ENCODE measurements at places on chromosomes 1 and 21.

GRCh38 chr1:239810061-239810481 lies 281.6 kb upstream of the FMN2 start:
- peak; percentile 43 for DNase-seq

DNA sequence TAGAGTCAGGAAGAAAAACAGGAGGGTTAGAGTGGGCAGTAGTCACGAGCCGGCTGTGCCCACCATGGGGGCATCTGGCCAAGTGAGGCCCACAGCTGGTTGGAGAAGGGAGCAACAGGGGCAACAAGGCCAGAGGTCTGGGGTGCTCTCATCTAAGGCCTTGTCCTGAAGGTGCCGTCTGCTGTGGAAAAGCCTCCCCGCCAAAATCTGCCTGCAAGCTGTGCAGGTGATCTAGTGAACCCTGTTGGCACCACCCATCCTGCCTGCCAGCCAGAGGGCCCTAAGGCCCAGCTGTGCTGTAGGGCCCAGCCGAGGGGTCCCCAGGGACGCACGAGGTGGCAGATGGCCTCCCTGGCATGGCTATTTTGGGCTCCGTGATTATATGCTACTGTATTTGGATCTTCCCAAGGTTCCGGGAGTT lies 51.3 kb downstream of the LGR6 start:
- DNase-seq: no peak

- peak; percentile 83 for DNase-seq
These were observed 3.4 kb downstream of the ADGRB2 start for GRCh38 chr1:31760471-31761470.

- no peak for DNase-seq
These were observed 1333.9 kb downstream of the AMY1C start for GRCh38 chr1:105083611-105084010.

- no peak for DNase-seq
These were observed 9.2 kb downstream of the KCNJ6 start for GRCh38 chr21:37907076-37907475.

DNA sequence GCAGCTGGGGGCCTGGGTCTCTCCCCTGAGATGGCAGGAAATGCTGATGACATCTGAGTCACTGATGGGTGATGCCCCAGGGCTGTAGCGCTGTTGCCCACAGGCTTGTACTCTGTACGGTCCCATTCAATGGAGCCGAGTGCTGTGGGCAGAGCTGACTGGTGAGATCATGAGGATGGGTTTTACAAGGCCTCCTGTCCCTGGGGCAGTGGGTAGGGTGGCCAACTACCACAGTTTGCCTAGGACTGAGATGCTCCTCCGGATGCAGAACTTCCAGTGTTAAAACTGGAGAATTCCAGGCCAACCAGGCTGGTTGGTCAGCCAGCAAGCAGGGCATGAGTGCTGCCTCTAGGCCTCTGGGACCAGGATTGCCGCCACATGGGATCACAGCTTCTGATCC lies 9.2 kb downstream of the PHLDA3 start:
- no peak for DNase-seq

- DNase-seq: no peak
These were observed 77.9 kb upstream of the NFIA start for GRCh38 chr1:61004262-61005003.

DNA sequence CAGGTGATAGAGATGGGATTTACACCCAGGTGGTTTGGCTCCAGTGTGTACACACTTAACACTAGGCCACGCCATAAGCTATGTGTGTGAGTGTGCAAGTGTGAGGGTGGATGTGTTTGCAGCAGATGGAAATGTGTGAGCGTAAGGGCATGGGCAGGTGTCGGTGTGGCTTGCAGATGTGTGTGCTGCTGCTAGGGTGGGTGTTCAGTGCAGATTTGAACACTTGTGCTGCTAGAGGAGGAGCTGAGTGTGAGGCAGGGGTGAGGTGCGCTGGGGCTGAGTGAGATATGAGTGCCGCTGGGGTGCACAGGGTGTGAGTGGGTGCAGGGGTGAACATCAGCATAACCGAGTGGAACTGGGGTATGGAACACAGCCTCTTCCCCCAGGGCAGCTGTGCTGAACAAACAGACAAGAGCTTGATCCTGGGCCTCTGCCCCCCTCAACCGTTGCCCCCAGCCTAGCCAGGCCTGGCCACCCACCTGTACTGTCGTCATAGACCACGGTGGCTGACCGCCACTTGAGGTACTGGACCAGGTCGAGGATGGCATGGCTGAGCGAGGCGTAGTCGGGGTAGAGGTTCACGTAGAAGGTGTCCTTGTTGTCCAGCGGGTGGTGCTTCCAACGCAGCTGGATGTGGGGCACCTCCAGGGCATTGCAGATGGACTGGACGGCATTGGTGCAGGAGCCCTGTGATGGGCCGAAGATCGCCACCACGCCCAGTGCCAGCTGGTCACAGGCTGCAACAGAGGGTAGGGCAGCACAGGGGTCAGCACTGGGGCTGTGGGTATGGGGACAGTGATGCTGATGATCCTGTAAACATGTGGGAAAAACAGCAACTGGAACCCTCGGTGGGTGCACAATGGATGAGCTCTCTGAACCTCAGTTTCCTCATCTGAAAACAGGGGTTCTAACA lies 153.9 kb downstream of the GRIK3 start:
- DNase-seq: no peak

DNA sequence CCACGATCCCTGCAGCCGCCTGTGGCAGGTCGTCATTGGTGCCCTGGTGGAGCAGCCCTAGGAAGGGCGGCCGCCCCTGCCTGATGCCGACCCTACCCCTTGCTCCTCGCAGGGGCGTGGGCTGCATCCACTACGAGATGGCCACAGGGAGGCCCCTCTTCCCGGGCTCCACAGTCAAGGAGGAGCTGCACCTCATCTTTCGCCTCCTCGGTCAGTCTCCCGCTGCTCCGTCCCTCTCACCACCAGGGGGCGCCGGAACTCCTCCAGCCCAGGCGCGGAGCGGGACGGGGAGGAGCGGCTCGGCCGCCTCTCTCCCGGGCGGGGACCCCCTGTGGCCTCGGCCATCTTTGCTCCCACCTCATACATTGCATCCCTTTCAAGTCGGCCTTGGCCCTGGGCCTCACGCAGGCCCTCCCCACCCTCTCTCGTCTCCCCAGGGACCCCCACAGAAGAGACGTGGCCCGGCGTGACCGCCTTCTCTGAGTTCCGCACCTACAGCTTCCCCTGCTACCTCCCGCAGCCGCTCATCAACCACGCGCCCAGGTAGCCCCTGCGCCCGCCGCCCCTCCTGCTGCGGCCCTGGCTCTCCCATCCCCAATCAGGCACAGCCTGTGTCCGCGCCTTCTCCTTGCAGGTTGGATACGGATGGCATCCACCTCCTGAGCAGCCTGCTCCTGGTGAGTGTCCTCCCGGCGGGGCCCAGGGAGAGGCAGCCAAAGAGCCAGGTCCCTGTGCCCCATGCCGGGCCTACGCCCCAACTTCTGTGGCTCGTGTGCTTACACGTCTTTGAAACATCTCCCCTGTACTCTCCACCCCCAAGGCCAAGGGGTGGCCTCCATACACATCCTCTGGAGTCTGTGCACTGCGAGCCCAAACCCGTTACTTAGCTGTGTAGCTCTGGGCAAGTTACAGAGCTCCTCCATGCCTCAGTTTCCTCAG lies 24.7 kb downstream of the CDK18 start:
- DNase-seq: peak; percentile 89

DNA sequence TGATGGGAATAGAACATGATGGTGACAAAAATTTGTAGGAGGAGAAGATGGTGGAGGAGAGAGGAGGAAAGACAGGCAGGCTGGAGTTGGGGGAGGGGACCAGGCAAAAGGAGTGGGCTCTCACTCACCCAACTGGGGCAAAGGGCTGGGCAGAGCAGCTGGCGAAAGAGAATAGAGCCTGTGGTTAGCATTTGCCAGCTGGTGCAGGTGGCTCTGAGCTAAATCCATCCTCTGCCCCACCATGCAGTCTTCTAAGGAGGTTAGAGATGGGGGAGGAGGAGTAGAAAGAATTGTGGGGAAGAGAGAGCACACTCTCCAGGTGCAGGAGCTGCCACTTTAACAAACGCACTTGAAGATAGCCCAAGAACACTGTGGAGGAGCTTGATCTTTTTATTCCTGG lies 27.6 kb upstream of the SLAMF1 start:
- no peak for DNase-seq

DNA sequence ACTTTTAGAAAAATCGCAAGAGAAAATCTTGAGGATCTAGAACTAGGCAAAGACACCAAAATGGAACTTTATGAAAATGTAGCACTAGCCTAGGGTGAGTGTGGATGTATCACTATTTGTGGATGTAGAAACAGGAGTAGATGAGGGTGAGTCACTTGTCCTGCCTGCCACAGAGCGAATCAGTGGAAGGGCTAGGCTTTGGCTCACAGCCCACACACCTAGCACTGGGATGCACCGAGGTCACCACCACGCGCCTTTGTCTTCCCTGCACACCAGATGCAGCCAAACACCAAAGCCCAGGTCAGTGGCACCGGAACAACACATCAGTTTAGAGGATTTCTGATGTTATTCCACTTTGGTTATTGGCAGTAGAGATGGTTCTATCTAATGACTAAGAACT lies 38.2 kb downstream of the PKNOX1 start:
- no peak for DNase-seq

DNA sequence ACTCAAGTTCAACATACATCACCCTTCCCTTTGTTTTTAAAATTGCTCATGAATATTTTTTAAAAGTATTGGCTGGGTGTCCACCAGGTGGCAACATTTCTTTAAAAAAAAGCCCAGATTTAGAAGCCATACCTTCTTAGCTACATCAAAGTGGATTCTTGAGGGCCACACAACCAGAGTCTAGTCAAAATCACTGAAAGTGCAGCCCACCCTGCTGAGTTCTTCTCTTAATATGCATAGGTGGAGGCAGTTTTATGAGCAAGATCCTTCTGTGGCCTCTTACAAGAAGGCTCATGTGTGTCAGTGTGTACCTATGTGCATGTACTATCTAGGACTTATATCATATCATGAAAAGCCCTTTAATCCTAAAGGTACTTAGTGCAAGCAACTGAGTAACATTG lies 16.9 kb upstream of the GNG12 start:
- no peak for DNase-seq

- no peak for DNase-seq
These were observed 69.5 kb downstream of the DDX20 start for GRCh38 chr1:111825217-111825616.

GRCh38 chr1:65097076-65097475 lies 50.9 kb upstream of the AK4 start:
- DNase-seq: no peak

DNA sequence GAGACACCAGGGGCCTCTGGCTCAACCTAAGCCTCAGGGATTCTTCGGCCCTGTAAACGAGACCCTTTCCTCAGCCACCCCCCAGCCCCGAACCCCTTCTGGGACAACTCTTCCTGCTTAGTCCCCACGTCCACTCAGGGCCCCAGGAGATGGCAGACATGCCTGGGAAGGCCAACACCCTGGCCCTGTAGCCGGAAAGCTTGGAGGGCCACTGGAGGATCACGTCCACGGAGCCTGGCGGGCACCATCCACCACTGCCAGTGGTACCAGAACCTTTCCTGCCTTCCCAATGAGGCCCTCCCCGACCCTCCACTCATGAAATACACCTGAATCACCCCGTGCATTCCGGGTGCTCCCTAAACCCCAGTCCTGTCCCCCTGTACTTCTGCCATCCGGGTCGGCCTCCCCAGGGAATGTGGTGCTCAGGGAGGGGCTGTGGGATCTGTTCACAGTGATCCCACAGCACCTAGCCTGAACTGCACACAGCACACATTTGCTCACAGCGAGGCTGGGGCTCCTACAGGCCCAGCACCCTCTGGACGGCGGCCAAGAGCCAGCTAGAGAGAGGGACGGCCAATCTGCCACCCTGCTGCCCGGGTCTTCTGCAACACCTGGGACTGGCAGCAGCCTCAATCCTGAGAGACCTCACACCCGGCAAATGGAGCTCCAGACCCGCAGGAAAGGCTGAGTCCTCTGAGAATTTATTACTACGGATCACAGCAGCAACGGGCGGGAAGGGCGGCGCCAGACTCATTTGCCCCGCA lies 1.8 kb downstream of the AURKAIP1 start:
- DNase-seq: peak; percentile 29

DNA sequence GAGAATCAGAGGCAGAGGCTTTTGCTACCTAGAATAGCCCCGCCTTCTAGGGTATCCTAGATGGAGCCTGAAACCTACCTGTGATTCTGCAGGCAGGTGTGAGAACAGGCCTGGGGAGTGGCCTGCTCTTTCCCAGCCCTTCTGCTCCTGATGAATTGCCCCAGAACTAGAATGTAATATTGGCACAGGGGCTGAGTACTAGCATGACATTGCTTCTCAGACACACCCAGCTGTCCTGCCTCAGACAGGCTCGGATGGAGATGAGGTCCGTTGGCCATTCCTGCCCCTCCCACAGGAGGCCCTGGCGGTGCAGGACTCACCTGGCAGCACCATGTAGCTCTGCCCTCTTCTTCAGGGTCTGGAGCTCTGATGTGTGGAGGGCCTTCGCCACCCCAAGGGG lies 237.6 kb downstream of the GRIK3 start:
- DNase-seq: no peak

GRCh38 chr21:32930673-32931072 lies 95.1 kb upstream of the OLIG2 start:
- peak; percentile 43 for DNase-seq

DNA sequence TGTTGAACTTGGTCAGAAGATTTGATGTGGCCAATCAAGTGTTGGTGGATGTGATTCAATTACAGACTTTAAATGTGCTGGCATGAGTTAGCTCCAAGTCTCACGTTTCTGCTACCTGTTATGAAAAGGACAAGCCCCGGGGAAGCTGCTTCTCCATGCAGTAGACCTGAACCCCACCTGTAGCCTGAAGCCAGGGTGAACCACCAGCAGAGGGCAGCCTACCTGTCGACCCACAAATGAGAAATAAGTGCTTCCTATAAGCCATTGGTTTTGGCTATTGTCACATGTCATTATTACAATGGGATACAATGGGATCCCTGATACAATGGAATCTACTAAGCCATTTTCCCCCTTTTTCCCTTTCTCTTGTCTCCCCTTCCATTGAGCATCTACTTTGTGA lies 230.2 kb downstream of the PRDM2 start:
- DNase-seq: no peak

DNA sequence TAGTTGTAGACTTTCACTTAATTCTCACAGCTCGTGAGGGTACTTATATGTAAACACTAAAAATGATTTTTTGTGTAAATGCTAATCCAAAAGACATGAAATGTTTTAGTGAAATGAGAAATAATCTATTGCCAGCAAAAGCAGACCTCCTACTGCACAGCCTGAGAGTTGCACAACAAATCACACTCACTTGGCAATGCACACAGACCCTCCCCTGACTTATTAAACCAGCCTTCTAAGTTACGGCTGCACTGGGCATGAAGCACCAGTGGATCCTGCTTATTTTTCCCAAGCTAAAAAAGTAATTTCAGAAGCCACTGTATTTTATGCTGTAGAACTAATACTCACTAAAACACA lies 10.3 kb downstream of the ERRFI1 start:
- DNase-seq: no peak
